ENCODE measurements at places on chromosomes 3 and 15.

- DNase-seq, result no peak
Measured at GRCh38 chr3:89787485-89787884, 680.1 kb downstream of the EPHA3 start.

GRCh38 chr3:72890166-72890925 is 2.5 kb downstream of the GXYLT2 start:
- no peak for DNase-seq

GRCh38 chr15:69595009-69595791 is 142.6 kb downstream of the RPLP1 start:
- DNase-seq, result no peak

DNA sequence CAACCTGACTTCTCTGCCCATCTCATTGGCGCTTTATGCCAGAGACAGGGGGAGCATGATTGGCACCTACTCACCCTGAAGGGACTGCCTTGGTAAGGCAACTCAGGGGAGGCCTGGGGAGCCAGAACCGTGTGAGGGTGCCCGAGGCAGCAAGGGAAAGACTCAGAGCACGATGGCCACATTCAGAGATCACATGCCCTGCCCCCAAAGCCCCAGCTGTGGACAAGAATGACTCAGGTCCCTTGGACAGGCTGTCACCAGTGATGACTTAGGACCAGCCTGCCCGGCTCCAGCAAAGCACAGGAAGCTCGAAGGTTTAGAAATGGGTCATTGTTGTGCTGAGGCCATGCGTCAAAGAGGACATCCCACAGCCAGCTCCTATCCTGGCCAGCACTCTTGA is 49.1 kb upstream of the LIMD1 start:
- no peak for DNase-seq

DNA sequence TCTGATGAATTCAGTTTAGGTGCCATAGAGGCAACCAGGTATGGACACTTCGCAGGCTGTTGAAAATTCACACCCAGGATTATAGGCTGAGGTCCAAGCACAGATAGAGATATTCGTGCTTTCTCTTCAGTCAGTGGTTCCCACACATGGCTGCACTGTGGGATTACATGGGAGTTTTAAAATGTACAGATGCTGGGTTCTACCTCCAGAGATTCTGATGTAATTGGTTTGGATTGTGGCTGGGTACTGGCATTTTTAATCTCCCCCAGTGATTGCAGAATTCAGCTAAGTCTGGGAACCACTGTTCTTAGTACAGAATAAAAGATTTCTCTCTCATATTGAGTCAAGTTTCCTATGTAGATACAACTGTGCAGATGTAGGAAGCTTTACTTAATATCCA is 91.6 kb downstream of the FOXB1 start:
- DNase-seq, result no peak

- no peak for DNase-seq
Measured at GRCh38 chr15:74906067-74906449, 593 bp downstream of the FAM219B start.

GRCh38 chr3:123379041-123379830 is 69.7 kb downstream of the ADCY5 start:
- no peak for DNase-seq

GRCh38 chr15:63189941-63190768 is 749 bp downstream of the RAB8B start:
- DNase-seq, result no peak

GRCh38 chr3:121885386-121885785 is 8.8 kb upstream of the SLC15A2 start:
- no peak for DNase-seq

GRCh38 chr3:112122870-112123269 is 10.2 kb downstream of the GCSAM start:
- no peak for DNase-seq

DNA sequence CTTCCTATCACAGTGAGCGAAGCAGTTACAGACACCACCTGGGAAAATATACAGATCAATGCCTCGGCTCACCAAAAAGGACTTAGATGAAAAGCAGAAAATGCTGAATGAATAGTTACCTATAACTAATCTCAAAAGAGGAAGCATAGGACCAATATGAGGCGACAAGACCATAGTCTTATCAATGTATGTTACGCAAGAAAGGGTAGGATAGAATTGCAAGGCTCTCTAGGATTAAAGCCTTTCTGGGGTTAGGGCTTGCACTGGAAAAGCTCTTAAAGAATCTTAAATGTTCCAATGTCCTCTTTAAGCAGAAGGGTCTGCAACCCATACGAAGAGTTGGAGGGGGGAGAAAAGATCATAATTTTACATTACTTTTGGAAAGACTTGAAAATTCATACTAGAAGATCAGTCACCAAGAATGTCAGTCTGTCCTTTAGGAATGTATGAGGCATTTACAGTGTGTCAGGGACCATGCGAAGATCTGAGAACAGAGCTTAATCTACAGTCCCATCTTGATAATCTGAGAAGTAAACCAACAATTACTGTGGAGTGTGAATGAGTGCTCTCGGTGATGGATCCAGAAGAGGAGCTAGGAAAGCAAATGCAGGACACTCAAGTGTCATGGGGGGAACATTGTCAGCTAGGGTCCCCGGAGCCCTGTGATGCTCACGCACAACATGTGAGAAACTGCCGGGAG is 185.9 kb downstream of the GREM1 start:
- no peak for DNase-seq

- DNase-seq, result no peak
Measured at GRCh38 chr3:180828723-180829408, 83.6 kb upstream of the FXR1 start.

- DNase-seq, result no peak
Measured at GRCh38 chr3:78273326-78273725, 1233.4 kb downstream of the ROBO2 start.

- DNase-seq, result no peak
Measured at GRCh38 chr3:172268868-172269267, 179.4 kb downstream of the GHSR start.

- DNase-seq, result no peak
Measured at GRCh38 chr3:105085506-105085905, 281.2 kb upstream of the ALCAM start.

GRCh38 chr3:178777718-178778411 is 241.6 kb downstream of the KCNMB2 start:
- no peak for DNase-seq

DNA sequence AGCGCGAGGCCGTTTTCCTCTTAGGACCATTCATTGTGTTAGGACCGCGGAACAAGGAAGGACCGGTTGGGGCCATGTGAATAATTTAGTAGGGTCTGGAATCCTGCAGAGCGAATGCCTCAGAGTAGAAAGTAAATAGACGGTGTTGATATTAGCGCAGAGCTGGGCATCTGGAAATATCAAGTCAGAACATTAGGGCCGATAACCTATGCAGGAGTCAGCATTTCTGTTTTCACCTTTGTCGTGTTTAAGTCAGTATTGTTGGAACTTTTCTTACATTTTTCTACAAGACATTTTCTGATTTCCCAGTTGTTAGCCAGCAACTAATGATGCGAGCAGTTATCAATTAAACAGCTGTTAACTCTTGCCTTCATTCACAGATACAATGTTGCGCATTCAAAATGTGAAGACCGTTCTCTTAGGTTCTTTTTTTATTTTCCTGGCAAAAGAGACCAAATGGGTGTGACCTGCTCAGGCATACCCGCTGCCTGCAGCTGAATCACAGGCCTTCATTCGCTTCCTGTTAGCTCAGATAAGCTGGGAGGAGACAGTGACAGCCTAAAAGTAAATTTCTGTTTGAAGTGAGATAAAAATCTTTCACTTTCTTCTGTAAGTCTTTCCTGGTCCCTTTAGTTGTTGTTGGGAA is 966 bp upstream of the PKM start:
- DNase-seq, result no peak

DNA sequence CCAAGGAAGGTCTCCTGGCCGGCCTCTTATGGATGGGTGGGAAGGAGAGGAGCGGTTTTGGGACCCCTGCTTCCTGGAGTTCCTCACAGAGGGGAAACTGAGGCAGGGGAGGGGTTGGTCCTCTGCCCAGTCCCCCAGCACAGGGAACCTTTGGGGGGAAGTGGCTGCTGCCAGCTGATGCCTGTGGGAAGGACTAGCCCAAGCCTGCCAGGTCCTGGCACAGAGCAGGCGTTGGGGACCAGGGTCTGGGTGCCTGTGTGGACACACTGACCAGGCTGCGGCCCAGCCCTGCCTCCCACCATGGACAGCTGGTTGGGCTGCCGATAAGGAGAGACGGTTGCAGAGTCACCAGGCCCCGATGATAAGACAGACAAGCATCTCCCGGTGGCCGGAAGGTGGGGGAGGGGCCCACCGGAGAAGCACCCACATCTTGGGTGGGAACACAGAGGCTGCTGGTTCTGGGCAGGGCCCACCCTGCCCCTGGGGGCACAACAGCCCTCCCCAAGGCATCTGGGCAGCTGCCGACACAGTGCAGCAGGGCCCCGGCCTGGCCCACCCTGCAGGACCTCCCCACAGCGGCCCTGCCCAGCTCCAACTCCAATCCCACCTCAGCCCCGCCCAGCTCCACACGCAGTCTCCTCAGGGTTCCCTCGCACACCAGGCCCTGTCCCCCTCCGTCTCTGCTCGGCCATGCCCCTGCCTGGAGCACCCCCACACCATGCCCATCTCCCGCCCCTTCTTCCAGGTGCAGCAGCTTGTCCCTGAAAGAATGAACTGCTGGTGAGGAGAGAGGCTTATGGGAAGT is 50.7 kb downstream of the DNAJB8 start:
- no peak for DNase-seq

DNA sequence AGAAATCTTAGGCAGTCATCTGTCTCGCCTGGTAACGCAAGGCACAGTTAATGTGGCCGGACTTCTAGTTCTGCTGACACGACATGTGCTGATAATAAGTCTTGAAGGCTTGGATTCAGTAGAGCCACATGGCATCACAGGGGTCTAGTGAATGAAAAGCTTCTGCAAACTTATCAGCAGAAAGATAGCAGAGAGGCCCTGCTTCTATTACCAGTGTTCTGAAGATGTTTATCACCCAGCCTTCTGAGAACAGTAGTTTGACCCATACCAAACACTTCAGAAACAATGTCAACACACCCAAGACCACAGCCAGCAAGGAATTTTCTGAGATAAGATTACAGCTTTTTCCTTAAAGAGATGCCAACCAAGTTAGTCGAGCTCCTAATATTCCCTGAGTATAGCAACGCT is 102.7 kb upstream of the UMPS start:
- DNase-seq, result no peak

- no peak for DNase-seq
Measured at GRCh38 chr15:63250312-63250965, 27.0 kb upstream of the APH1B start.

DNA sequence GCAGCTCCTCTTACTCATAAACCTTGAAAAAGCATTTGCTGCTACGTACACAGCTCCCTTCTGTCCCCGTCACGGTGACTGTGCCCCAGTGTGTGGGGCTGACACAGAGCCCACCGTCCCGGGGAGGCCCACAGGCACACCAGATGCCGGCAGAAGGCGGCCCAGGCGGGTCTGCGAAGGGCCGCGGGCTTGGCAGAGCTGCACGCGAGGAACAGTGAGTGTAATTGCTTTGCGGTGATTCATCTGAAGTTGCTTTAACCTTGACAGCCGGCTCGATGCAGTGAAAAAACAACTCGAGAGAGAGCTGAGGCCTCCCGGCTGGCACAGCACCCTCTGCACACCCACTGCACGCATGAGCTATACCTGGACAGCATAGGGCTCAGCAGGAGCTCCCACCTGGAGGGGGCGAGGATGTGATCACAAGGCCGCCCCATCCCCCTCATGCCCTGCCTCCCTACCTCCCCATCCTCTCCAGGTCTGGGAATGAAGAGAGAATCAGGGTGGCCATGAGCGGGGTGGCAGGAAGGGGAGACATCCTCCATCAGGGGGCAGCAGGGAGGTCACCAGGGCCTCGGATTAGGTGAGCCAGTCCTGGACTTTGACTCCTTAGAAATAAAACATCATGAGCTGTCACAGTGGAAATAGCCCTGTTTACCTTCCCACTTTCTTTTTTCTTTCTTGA is 172.7 kb downstream of the MEGF11 start:
- DNase-seq, result no peak

- DNase-seq, result no peak
Measured at GRCh38 chr15:92200891-92201290, 192.8 kb upstream of the ST8SIA2 start.

DNA sequence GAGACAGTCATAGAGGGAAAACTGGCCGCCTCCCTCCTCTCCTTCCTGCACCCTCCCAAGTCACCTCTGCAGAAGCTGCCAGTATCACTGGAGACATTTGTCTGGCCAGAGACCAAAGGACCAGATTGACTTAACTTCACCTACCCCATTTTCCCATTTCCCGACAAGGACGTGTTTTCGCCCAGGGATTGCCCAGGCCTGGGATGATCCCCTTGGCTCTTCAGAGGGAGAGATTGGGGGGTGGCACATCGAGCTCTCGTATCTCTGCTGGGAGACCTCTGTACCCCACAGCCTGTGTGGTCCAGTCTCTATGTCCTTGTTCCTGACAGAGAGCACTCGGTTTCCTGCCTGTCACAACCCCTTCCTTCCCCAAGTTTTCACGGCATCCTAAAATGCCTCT is 31.4 kb downstream of the RGMA start:
- no peak for DNase-seq

- DNase-seq, result no peak
Measured at GRCh38 chr15:70185251-70185711, 87.6 kb upstream of the TLE3 start.

DNA sequence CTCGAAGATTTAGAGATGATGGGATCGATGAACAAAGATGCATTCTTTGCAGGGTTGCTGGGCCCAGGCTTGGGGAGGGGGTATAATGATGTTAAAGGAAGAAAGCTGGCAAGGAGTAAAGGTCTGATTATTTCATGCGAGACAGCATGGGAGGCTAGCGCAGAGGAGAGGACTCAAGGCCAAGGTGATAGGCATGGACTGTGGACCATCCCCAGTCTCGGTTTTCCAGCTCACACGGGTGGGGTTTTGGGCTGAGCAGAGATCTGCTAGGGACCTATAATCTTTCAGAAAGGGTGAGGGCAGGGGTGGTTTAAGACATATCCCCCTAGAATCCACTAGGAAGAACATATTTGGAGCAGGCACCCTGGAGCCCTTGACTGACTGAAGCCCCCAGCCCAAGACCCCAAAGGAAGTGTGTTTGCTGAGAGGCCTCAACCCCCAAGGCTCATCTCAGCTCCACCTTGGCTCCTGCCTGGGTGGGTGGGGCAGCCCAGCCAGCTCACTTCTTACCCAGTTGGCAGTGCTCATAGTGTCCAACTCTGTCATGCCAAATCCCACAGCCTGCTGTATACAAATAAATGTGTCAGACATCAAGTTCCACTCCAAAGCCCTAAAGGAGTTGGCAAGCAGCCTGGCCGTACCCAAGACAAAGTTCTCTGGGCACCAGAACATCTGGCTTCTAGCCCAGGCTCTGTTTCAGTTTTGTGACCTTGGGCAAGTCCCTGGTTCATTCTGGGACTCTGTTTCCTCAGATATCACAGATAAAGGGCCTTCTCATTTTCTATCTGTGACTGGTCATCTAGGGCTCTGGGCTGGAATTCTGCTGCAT is 17.9 kb downstream of the ACSBG1 start:
- DNase-seq, result no peak

DNA sequence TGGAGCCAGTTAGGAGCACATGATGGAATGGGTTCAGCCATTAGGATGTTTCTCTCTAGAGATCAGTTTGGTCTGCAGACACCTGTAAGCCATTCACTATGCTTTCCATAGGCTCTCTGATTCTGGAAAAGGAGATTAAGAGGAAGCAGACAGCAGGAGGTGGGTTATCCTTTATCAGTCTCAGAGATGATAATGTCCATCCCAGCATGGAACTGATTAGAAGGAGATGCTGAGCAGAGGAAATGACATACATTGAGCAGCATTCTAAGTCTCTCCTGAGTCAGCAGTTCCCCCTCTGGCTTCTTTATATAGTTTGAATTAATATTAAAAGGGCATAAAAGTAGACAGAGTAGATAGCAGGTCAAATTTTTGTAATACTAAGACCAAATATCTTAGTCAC is 591.1 kb downstream of the GBE1 start:
- no peak for DNase-seq

- DNase-seq, result no peak
Measured at GRCh38 chr15:70794596-70795310, 31.4 kb upstream of the UACA start.

Measured in natural killer cell (primary cell).